ENCODE measurements at places on chromosomes 6 and 20.

GRCh38 chr6:140073456-140073855 lies 699.0 kb upstream of the CITED2 start:
- DNase-seq = no peak

- no peak for DNase-seq
Measured at GRCh38 chr6:2725364-2725988, 25.2 kb downstream of the MYLK4 start.

DNA sequence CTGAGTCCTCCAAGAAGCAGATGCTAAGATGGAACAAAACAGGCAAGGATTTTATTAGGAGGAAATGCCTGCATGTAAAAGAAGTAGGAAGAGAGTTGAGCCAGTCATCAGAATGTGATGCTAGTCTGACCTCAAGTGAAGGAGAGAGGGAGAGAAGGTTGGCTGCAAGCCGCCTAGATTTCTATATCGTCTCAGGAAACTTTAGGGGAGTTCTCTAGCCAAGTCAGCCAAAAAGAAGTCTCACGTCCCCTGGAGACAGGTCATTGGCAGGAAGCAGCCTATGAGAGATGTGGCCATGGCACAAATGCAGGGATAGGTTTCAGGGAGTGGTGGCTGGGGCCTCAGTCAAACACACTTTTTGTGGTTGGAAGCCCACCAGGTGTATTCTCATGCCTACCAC lies 378.0 kb downstream of the CD109 start:
- no peak for DNase-seq

- peak; percentile 18 for DNase-seq
Measured at GRCh38 chr20:34824806-34825529, 483 bp downstream of the NCOA6 start.

DNA sequence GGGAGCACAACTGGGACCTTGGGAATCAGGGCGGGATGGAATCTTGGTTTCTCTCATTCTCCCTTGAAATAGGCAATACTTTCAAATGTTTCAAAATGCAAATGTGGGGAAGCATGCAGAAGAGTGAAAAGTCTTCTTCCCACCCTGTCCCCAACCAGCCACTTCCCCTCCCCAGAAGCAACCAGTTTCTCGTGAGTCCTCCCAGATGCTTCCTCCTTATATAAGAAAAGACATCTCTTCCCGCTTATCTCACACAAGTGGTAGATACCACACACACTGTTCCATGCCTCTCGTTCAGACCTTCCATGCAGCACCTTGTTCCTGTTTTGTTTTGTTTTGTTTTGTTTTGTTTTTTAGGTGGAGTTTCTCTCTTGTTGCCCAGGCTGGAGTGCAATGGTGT lies 25.1 kb downstream of the HCK start:
- no peak for DNase-seq

DNA sequence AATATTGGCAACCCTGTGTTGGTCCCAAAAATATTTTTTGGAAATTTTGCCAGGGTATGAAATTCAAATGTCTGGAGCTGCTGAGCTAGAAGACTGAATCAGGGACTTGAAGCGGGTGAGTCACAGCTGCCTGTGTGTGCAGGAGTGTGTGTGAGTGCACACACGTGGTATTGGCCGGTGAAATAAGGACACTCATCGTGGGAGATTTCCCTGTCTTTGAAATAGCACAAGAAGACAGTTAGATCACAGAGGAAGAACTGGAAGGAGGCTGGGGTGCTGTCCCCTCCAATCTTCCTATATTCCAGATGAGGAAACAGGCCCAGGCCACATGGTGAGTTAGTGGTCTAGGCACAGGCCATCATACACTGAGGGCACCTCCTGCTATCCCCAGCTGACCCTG lies 123.8 kb upstream of the MLN start:
- no peak for DNase-seq

GRCh38 chr20:58839474-58839874 lies 11.2 kb downstream of the GNAS-AS1 start:
- DNase-seq = no peak

DNA sequence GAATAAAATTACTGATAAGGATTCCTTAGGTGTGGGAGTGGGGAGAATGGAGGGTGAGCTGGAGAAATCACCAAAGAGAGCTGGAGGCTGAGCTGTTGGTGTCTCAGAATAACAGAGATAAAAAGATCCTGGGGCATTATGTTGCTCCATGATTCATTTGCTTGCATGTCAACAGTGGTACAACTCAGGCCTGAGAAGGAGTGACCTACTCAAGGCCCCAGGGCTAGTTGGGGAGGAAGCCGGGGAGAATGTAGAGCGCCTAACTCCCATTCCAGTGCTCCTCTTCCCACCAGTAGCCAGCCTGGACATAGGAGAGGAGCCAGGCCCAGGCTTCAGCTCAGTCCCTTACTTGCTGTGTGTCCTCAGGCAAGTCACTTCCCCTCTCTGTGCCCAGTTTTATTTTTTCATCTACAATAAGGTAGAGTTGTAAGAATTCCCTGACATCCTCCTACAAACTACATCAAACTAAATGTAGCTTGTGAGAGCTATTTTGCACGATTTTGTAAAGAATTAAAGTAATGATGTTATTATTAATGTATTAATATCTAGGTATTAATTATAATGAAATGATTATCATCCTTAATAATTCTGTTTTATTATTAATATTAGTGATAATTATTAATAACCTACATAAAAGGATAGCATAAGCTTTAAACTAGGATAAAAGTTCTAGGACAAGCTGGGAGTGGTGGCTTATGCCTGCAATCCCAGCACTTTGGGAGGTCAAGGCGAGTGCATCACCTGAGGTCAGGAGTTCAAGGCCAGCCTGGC lies 250.9 kb upstream of the SULF2 start:
- DNase-seq = no peak

DNA sequence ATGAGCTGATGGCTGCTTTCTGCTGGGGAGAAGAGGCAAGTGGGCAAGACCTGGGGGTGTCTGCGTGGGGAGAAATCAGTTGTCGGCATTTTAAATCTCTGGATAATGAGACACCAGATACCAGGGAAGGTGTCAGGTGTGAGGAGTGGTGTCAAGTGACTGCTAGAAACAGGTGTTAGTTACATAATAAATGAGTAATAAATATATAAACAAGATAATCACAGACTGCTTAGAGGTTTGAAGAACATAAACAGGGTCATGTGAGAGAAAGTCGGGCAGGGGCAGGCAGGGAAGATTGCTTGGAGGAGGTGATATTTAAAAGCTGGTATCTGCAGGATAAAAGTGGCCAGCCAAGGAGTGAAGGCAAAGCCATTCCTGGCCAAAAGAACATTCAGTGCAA lies 87.2 kb upstream of the RIN2 start:
- DNase-seq = no peak

- DNase-seq = peak; percentile 27
Measured at GRCh38 chr6:168574699-168575195, 133.8 kb downstream of the SMOC2 start.

- no peak for DNase-seq
Measured at GRCh38 chr6:50834929-50835410, 16.3 kb downstream of the TFAP2B start.

GRCh38 chr20:21203088-21203656 lies 77.3 kb downstream of the KIZ start:
- DNase-seq = no peak

GRCh38 chr6:135624402-135625295 lies 127.1 kb upstream of the AHI1 start:
- DNase-seq = no peak

DNA sequence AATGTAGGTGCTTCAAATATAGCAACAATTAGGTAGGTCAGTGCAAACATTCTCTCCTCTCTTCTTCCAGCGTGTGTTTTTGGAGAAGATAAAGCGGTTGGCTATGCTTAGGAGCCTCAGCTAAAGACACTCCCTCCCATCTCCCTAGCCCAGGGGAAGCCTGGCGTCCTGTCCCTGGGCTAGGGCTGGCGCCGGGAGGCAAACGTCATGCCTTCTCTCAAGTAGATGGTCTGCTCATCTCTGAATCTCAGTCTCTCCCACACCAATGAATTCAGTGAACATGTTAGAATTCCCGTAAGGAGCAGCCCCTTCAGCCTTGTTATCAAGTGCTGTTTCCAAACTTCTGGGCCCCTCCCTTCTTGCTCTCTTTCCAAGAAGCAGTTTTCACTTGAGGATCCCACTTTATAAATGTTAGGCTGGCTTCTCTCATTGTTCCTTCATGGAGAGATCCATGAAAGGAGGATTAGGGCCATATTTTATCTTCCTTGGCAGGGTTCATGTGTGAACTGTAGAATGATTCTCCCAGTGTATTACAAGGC lies 142.8 kb downstream of the CLIC5 start:
- DNase-seq = no peak

DNA sequence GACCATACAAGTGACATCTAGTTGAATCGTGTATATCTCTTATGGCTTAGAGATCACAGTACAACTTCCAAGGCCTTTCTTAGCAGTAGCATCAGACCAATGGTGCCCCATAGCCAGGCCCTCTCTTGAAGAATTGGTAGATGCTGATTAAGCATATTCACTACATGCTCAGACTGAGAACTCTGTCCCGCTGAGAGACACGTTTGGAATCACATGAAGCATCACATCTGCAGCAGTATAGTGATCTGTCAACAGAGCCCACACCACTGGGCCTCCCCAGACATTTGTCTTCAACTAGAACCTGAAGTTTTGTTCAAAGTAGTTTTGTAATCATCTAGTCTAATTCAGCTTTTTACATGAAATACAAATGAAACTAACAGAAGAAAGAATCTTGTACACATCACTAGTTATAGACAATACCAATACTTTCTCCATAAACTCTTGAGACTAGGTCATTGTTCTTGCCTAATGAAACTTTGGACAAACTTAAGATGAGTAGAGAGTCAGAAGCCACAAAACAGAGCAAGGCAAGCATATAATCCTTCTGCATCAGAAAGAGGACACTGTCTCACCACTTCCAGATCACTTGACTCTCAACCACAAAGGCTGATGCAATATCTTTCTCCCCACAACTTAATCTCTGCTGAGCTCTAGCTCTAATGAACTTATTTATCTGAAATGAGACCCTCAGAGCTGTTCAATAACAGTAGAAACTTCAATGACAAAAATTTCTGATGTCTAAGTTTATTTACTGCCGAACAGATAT lies 182.7 kb downstream of the TBX18 start:
- DNase-seq = no peak

DNA sequence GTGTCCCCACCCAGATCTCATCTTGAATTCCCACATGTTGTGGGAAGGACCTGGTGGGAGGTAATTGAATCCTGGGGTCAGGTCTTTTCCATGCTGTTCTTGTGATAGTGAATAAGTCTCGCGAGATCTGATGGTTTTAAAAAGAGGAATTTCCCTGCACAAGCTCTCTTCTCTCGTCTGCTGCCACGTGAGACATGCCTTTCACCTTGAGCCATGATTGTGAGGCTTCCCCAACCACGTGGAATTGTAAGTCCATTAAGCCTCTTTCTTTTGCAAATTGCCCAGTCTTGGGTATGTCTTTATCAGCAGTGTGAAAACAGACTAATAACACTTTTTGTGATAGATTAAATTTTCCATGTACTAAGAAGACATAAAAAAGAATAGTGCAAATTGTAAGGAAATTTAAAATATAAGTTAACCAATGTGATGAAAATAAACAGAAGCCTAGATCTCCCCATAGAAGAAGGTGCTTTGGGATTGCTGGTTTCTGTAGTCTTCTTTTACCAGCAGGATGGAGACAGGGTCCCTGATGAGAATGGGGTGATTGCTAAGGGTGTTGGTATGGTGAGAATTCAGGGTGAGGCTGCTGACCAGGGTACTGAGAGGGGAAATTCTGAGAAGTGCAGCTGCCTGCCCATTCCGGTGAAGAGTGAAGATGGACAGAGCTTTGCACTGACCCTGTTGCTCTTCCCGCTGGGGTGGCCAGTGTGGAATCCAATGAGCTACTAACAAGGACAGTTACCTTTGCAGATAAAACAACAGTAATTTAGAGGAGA lies 50.7 kb downstream of the BMP2 start:
- no peak for DNase-seq

- no peak for DNase-seq
Measured at GRCh38 chr6:166612471-166612881, 14.6 kb downstream of the RPS6KA2 start.

GRCh38 chr20:24649787-24650490 lies 180.5 kb downstream of the SYNDIG1 start:
- DNase-seq = no peak

DNA sequence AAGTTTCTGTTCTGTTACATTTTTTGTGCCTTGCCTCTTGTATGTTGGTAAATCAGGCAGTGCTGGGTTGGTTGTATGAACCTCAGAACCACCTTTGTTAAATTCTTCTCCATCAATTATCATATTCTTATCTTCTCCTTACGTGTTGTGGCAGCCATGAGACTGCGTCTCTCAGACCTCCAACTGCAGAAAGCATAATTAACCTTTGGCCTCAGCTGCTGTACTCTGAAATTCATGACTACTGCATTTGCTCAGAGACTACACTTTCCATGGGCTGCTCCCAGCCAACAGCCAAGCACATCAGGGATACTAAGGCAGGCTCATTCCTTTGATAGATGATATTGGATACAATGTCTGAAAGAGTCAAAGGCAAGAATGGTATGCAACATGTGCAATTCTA lies 15.1 kb upstream of the SNX3 start:
- no peak for DNase-seq

GRCh38 chr6:85660181-85660611 lies 17.5 kb upstream of the SYNCRIP start:
- DNase-seq = no peak

DNA sequence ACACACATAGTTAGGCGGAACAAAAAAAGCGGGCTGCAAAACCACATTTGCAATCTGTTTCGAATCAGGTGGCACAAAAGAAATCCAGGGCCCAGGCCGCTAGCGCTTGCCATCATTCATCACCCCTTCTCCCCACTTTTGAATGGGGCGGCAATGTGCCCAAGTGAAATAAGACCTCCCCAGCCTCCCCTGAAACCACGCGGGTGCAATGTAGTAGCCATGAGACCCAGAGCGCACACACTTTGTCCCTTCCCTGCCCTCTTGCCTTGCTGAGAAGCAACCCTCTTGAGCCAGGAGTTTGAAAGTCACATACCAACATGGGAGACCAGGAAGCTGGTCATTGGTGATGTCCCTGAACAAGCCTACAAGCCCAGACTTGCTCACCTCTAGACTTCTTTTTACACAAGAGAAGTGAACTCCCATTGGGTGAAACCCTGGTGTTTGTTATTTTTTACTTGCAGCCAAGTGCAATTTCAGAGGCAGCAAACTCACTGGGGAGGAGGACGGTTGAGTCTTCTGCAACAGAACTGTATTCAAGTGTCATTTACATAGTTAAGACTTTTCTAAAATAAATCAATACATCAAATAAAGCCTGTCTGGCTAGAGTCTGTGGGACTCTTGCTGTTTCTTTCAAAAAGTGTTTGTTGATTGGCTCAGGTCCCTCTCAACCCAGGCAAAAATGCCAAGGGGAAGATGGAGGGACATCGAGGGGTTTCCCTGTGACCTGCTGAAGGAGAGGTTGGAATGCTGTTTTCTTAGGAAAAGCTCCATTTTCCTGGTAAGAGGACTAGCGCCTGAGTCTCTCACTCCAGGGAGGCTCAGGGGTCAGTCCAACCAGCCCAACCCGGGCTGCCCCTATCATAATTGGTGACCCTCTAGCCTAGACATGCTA lies 138.1 kb upstream of the PTPN1 start:
- DNase-seq = no peak

DNA sequence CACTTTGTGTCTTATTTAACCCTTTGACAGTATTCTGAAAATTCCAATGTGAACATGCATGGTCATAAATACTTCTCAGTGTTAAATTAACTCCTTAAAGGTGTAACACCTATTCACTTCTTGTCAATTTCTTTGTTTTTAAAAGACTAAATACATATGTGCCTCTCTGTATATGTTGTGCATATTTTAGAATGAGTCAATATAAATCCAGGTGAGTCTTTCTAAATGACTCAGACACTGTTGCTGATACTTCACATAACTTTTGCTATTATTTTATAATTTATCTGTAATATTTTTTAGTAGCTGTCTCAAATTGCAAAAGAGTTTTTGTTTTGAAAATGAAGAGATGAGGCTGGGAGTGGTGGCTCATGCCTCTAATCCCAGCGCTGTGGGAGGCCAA lies 36.0 kb downstream of the TIAM2 start:
- DNase-seq = no peak

Data from tibial nerve (tissue), 4 donors.